Thymus (tissue), 14 donors: ENCODE measurements at places on chromosomes 11 and 22. TPM values are rescaled to one million over a fixed set of nuclear protein-coding genes. Genes with fewer than 3 reads are reported as not detected.

CALCA gene
- 0.61 TPM for total RNA-seq

CRYBB2 gene
- total RNA-seq = not detected

SNX32 gene
- total RNA-seq = 0.38 TPM

CSNK2A3 gene
- total RNA-seq = 1.5 TPM

CAPRIN1 gene
- 135 TPM for total RNA-seq

C11orf97 gene
- total RNA-seq = not detected

CASP1 gene
- total RNA-seq = 30.9 TPM

SYCE3 gene
- 0.19 TPM for total RNA-seq

CDC42BPG gene
- 1.7 TPM for total RNA-seq

HIRA gene
- 15.4 TPM for total RNA-seq

FOLR2 gene
- 27.8 TPM for total RNA-seq

MPEG1 gene
- 55.0 TPM for total RNA-seq

PHOX2A gene
- total RNA-seq = 0.05 TPM

HBG2 gene
- total RNA-seq = 5,270 TPM

CCDC87 gene
- 0.14 TPM for total RNA-seq

SMIM35 gene
- total RNA-seq = 0.05 TPM

SEC14L6 gene
- total RNA-seq = 0.24 TPM

MRGPRE gene
- not detected for total RNA-seq

MIOX gene
- 0.61 TPM for total RNA-seq

OR8J3 gene
- not detected for total RNA-seq

SLC22A12 gene
- not detected for total RNA-seq

XKR3 gene
- 0.05 TPM for total RNA-seq

C11orf54 gene
- total RNA-seq = 29.7 TPM

TST gene
- total RNA-seq = 13.8 TPM

MS4A7 gene
- 13.4 TPM for total RNA-seq

FAM227A gene
- total RNA-seq = 0.66 TPM

TBC1D22A gene
- total RNA-seq = 11.8 TPM

UBQLN3 gene
- total RNA-seq = under 0.01 TPM

MPZL2 gene
- 18.1 TPM for total RNA-seq

CCDC116 gene
- 0.09 TPM for total RNA-seq

NXPE1 gene
- total RNA-seq = 0.05 TPM

ALDH3B2 gene
- total RNA-seq = 0.57 TPM

PTPN5 gene
- total RNA-seq = 0.09 TPM

MMP8 gene
- total RNA-seq = 2.0 TPM

CEND1 gene
- total RNA-seq = 0.19 TPM
